GF-D8 (cell line): ENCODE measurements at places on chromosomes 6 and 20.
A peak's percentile ranks its signal among the peaks of the same experiment; 100 is the strongest.

GRCh38 chr6:35173044-35173426 is 31.9 kb upstream of the TCP11 start:
- no peak for DNase-seq

DNA sequence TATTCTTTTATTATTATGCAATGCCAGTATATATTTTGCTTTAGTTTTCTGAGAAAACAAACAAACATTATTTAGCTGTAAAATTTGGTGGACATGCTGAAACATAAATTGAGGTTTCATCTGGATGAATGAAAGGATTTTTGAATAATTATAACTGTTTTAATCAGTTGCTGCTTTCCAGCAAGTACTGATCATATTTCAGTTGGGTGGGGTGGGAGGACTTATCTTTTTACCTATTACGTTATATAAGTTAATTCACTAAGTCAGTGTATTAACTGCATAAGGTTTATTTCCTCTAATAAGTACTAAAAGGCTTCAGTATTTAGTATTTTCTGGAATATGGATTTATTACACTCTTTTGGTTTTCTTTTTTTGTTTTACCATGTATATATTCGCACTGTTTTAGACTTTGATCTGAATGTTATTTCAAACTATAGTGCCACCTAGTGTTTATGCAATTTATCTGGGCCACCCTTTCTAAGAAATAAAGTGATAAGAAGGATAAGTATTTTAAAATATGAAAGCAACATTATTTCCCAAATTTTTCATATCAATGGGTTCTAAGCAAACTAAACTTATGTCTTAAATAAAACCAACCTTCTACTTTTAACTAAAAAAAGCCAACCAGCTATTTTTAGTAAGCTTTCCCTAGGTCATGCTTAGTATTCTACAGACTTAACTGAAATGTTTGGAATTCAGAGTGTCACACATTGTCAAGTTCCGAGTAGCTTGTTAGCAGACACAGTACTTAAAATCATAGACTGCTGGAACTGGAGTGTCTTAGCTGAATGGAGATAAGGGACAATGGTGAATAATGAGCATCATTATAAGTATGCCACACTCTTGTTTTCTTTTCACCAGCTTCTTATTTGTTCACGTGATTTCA is 105.4 kb upstream of the MCHR2 start:
- DNase-seq = peak; percentile 22

DNA sequence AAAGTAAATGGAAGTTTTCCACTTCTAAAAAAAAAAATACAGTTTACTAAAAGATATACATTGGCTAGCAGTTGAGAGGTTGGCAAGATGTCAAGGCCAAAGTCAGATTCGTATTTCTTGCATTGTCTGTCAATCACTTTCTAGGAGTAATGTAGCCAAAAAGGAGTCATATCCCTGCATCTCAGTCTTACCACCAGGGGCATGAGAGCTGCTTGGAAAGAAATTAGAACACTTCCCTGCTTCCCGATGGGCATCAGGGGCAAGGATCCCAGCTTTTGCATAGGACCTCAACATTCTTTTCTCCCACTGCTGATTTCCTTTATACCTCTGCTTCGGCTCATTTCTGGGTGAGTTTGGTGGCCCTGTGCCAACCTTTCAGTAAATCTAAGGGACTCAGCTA is 581.0 kb upstream of the MAP3K7 start:
- DNase-seq = no peak

GRCh38 chr6:137927777-137928218 is 60.7 kb downstream of the TNFAIP3 start:
- DNase-seq = peak; percentile 93

- DNase-seq = no peak
These were observed 289.8 kb upstream of the PREP start for GRCh38 chr6:105692613-105693215.

- DNase-seq = no peak
These were observed 36.2 kb upstream of the NANP start for GRCh38 chr20:25659999-25660398.

DNA sequence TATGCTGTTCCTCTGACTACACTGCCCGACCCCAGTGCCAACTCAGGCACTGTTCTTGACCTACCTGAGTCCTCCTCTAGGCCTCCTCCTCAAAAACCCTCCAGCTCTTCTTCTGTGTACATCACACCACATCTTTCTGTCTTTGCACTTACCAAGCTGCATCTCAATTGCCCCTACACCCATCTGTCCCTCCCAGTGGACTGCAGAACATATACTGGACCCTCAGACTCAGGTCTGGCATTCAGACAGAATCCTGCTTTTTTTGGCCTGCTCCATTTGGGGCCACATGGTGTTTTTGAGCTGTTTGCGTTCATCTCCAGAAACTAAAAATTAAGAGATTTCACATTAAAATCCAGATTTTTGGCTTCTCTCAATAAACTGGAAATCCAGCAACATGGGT is 23.2 kb upstream of the YWHAB start:
- no peak for DNase-seq

DNA sequence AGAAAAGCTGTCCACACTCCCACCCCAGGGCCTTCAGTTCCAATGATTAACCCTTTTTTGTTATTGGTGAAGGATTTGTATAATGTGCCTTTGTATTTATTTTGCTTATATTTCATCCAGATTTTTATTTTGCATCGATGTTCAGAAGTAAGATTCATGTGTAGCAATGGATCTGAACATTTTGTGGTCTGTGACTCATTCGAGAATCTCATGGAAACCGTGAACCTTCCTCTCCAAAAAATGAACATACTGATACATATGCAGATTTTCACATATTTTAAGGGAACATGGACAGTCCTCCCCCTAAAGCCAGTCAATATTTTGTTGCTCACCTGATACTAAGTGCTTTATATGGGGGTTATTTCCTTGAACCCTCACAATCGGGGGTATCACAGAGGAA is 421.8 kb upstream of the SOX4 start:
- no peak for DNase-seq

DNA sequence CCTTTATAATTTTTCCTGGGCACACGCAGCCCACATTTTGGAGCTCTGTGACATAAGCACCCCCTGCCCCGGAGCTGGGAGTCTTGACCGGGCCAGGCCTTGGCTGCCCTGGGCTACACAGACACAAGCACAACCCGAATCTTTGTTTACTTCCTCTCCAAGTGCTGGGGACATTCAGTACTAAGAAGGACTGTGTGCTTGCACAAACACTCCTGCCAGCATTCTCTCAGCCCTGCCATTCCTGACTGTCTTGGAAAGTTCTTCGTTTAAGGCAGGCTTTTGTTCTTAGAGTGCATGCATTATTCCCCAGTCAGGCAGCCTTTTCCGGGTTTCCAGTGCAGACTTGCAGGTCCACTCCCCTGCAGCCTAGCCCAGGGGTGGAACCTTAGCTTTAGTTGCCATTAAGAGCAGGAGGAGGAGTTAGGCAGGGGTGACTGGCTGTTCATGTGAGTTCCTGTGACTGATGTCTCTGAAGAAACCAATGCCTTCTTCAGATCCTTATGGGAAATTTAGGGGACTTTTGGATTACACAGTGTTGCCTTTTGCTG is 28.6 kb downstream of the FOXO3 start:
- no peak for DNase-seq

DNA sequence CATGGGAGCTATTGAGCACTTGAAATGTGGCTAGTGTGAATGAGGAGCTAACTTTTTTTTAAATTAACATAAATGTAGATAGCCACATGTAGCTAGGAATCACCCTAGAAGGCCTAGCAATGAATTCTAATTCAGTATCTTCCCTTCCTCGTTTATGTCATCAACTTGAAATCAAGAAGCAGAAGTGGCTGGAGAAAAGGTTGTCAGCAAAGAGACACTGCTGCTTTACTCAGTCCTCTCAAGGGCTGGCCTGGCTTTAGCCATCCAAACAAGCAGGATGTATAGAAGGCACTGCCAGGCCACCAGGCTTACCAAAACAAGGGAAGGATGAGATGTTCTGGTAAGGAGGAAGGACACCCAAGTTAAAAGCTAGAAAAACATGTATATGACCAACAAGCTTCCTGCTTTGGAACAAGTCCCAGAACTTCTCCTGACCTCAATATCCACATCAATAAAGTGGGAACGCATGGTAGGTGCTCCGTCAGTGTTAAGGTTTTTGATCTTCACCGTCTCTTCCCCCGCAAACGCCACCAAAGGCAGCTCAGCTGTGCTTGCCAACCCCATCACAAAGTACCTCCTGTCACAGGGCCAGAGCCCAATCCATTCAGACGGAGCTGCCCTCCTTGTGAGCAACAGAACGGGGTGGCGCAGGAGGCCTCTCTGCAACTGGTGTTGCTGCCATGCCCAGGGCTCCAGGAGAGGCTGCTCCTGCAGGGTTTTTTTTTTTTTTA is 235.8 kb upstream of the RIN2 start:
- no peak for DNase-seq

- DNase-seq = no peak
These were observed 6.5 kb upstream of the BTN3A2 start for GRCh38 chr6:26358511-26358981.

DNA sequence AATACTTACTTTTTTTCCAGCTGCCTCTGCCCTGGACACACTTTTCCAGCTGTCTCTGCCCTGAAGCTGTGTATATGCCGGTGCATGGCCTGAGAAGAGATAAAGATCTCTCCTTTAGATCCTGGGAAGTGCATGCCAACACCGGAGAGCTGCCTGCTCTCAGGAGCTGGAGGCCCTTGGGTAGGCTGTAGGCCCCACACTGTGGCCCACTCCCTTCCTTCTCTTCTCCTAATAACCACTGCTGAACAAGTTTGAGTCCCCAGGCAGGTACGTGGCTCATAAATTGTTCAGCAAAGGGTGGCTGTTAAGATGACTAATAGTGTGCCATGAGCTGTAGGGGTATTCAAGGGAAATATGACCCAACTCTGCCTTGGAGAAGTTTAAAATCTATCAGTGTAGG is 102.5 kb downstream of the CD24 start:
- DNase-seq = no peak

GRCh38 chr6:42224222-42225028 is 6.8 kb upstream of the MRPS10 start:
- DNase-seq = no peak

DNA sequence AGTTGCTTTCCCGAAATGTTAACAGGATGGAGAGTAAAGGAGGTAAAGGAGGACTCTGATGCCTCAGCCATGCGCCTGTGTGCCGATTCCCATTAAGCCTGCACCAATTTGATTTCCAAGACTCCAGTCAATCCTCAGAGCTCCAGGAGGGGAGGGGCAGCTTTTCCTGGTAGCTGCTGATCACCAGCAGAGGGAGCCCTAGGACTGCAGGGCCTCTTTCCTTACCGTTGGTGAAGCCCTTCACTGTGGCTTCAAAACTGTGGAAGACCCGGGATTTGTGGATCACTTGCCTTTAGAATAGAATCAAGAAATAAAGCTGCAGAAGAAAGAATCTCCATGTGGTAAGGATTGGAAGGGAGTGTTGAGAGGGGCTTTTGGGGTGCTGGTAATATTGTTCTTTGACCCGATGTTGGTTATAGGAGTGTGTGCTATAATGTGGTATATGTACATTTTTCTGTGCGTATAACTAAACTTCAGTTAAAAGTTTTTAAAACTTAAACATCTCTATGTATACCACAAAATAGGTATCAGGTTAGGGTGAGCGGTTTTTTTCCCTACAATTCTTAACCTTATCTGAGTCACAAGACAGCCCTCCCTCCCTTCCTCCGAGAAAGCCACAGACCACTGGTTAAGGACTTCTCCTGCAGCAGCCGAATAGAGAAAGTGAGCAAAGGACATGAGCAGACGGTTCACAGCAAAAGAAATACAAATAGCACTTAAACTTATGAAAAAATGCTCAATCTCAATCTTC is 6.9 kb upstream of the OSER1 start:
- DNase-seq = peak; percentile 46

- DNase-seq = no peak
These were observed 116.9 kb upstream of the EMILIN3 start for GRCh38 chr20:41483553-41483930.

DNA sequence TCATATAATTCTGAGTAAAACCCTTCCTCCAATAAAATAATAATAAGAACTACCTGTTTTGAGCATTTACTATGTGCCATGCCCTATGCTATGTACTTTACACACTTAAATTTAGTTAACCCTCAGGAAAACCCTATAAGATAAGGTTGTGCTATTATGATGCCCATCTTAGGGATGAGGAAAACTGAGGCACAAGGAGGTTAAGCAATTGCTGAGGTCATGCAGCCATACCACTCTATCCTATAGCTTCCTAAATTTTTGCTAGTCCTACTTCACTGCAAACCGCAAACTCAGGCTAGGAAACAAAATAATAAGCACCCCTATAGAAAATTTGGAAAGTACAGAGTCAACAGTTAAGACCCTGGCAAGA is 38.9 kb upstream of the GFOD1 start:
- no peak for DNase-seq

- no peak for DNase-seq
These were observed 22.4 kb downstream of the CALHM6 start for GRCh38 chr6:116483616-116484015.

GRCh38 chr20:63934271-63935068 is 21.7 kb downstream of the UCKL1 start:
- DNase-seq = no peak

GRCh38 chr6:49401063-49401462 is 62.0 kb downstream of the MMUT start:
- no peak for DNase-seq

DNA sequence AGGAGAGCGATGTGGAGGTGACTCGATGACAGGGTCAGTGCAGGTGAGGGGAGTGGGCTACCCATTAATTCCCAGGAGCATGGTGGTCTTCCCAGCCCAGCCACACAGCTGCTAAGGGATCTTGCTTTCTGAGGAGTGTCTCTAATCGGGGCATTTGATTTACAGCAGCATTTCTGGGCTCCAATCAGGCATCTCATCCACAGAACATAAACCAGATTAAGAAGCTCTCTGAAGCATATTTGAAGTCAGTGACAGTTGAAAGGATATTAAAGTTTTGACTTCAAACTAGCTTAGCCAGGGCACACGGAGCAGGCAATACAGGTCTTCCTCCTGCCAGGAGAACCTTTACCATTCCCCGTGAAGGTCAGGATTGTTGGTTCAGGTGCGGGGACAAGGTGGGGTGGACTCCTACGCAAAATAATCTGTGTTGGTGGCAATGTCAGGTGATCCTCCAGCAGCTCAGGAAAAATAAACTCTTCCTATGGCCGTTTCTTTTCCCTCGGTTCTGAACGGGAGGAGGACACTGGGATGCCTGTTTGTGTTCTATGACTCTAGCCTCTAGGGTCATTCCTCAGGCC is 39.9 kb upstream of the ZNF831 start:
- no peak for DNase-seq

DNA sequence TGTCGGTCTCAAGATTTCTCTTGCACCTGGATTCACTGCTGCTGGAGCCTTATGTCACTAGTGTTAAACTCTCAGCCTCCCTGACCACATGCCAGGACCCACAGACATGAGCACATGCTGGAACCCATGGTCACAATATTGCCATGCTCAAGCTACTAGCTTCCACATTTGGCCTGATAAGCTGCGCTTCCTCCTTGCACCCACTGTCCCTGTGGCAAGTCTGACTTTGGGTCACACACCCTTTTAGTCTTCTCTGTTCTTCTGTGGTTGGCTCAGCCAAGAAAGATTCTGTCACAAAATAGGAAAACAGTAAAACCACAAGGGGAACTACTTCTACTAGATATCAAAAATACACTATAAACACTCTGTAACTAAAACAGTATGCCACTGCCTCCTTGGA is 68.9 kb upstream of the HDAC2 start:
- no peak for DNase-seq
